ENCODE measurements at places on chromosomes 11 and 22. TPM values are rescaled to one million over a fixed set of nuclear protein-coding genes. Genes with fewer than 3 reads are reported as not detected.

Gene RIMBP3B
- not detected for total RNA-seq

GRCh38 chr11:46529928-46530574, 63.8 kb downstream of the AMBRA1 start:
- DNase-seq = no peak

GRCh38 chr22:37079668-37080171, 28.2 kb downstream of the KCTD17 start:
- DNase-seq = no peak

GRCh38 chr11:69651834-69652620, 11.1 kb downstream of the CCND1 start:
- no peak for DNase-seq

DNA sequence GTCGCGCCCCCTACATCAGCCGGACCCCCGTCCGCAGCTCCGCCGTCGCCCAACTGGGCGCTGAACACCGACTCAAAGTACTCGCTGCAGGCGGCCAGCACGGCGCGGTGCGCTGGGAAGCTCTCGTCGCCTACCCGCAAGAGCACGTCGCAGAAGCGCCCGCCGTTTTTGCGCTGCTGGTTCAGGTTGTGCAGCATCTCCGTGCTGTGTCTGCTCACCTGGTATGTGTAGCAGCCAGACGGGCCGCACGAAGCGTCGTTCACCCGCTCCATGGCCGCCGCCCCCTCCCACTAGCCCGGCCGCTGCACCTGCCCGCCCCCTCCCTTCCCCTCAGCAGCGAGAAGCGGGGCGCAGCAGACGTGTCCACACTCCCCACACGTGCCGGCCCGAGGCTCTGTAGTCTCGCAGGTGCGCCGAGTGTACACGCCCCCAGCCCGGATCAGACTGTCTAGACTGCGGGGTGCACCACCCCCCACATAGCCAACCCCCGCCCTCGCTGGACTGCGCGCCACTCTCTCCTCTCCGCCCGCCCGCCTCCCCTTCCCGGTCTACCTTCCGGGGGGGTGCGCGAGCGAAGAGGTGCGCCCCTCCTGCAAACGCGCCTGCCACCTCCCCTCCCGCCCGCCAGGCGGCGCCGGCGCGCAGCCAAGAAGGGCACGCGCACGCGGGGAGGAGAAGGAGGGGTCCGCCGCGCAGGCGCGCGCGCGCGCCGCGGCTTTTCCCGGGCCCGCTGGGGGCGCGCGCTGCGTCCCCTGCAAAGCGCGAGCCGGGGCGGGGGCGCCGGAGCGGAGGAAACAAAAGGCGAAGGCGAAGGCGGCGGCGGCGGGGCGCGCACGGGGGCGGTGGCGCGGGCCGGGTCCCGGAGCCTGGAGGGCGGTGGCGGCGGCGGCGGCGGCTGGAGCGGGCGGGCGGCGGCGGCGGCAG, 553 bp downstream of the PATZ1 start:
- no peak for DNase-seq

GRCh38 chr11:120929664-120930154, 94.2 kb upstream of the TBCEL start:
- DNase-seq = no peak

GRCh38 chr11:20035701-20036601, 124.3 kb downstream of the DBX1 start:
- DNase-seq = no peak

GRCh38 chr22:23126165-23127054, 15.4 kb downstream of the RSPH14 start:
- no peak for DNase-seq

GRCh38 chr22:41305646-41306045, 4.3 kb downstream of the ZC3H7B start:
- DNase-seq = no peak

- no peak for DNase-seq
Measured at GRCh38 chr22:28008056-28008455, 89.0 kb upstream of the PITPNB start.

DNA sequence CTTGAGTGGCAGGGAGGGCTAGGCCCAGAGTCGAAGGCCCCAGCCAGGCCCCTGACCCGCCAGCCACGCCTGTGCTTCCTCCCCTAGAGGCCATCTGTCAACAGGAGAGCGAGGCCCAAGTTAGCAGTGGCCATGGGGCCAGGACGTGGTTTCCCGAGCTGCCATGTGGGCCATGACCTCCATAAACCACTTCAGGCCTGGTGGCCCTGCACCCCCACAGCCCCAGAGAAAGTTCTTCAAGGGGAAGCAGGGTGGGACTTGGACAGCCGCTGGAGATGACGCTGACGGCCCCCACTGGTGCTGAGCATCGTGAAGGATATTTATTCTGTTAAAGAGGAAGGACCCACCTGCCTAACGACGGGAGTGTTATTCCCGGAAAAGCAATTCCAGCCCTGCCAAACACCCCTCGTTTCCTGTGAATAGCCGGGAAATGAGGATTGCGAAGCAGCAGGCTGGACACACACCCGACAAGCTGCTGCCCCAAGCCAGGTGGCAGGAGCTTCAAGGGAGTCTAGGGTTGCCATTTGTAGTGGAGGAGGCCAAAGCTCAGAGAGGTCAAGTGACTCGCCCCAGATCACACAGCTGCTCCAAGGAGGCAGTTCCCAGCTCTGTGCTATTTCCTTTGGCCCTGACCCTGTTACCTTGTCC, 12.8 kb downstream of the PRR5 start:
- no peak for DNase-seq

Gene DGCR6
- total RNA-seq = 1.5 TPM

DNA sequence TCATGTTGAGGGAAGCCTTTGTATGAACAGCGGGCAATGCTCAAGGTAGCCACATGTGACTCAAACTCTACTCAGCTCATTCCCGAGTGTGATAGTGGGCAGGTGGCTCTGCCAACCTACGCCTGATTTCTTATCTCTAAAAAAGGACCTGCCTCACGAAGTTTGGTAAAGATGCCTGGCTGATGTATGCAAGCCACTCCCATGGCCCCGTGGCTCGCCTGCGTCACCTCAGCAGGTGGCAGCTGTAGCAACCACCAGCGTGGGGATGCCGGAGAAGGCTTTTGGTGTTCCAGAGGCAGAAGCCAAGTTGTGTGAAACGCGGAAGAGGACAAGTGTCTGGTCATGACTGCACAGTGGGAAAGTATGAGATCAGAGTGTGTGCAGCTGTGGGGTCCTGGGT, 5.4 kb downstream of the FADS2 start:
- no peak for DNase-seq

Gene PLAAT5
- 0.74 TPM for total RNA-seq

Gene SLC15A3
- total RNA-seq = 23.1 TPM

Gene PDE2A
- 57.0 TPM for total RNA-seq

DNA sequence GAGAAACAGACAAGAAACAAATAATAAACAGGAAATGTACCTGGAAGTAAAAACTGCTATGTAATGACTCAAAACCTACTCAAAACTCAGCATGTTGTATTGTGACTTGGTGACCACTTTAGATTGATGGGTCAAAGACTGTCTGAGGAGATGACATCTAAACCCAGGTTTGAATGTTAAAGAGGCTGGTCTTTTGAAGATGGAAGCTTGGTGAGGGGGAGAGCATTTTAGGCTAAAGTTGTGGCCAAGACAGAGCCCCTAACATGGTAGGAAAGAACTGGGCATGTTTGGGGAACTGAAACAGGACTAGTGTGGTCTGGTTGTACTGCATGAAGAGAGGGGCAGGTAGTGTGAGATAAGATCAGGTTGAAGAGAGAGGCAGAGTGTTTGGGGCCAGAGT, 85.3 kb upstream of the MYO18B start:
- no peak for DNase-seq

DNA sequence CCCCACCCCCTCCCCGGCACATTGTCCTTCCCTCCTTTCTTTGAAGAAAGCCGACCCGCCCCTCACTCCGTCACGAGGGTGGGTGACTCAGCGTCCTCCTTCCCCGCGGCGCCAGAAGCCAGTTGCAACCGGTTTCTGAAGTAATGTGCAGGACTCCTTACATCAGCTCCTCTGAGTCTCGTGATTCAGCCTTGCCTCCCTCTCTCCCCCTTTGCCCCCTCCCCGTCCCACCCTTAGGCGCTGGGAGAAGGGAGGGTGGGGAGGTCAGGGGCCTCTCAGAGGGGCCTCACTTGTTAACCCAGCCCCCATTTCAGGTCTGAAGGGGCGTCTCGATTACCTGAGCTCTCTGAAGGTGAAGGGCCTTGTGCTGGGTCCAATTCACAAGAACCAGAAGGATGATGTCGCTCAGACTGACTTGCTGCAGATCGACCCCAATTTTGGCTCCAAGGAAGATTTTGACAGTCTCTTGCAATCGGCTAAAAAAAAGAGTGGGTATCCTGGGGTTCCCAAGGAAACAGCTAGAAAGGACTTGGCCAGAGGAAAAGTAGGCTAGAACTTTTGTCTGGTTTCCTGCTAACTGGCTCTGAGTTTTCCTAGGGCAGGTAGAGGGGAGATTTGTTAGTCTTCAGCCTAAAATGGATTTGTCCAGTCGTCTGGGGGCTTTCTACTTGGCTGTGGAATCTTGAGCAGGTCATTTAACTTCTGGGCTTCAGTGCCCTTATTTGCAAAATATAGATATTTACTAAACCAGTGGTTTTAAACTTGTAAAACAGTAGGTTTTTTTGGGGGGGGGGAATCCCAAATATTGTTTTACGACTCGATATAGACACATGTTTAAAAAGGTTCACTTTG, 1.1 kb downstream of the SLC3A2 start:
- DNase-seq = peak; percentile 99

DNA sequence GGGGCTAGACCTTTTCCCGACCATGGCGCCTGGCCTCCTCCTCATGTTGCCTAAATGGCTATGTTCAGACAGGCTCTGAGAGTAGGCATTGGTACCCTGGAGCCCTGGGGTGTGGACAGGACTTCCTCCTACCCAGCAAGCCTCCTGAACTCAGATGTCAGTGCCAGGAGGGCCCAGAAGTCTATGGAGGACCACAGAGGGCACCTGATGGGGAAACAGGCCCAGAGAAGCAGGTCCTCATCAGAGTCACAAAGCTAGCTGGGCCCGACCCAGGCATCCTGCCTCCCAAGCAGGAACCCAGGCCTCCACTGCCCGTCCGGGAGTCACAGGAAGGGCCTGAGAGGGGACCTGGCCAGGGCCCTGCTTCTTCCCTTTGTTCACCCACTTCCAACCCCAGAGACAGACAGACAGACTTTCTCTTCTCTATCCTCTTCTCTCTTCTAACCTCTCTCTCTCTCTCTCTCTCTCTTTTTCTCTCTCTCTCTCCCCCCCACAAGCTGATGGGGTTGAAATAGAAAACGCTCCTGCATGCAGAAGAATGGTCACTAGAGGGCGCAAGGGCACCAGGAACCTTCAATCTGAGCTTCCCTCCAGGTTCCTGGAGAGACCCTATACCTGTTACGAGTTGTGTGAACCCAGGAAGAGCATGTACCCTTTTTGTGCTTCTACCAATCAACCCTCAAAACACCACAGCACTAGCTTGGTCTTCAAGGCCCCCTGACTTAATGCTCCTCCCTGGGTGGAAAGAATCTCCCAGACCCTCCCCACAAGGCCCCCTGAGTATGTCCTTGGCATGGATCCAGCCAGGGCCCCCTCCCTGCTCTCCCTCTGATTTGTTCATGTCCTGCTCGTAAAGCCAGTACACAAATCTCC, 27.1 kb downstream of the ARAP1 start:
- no peak for DNase-seq

DNA sequence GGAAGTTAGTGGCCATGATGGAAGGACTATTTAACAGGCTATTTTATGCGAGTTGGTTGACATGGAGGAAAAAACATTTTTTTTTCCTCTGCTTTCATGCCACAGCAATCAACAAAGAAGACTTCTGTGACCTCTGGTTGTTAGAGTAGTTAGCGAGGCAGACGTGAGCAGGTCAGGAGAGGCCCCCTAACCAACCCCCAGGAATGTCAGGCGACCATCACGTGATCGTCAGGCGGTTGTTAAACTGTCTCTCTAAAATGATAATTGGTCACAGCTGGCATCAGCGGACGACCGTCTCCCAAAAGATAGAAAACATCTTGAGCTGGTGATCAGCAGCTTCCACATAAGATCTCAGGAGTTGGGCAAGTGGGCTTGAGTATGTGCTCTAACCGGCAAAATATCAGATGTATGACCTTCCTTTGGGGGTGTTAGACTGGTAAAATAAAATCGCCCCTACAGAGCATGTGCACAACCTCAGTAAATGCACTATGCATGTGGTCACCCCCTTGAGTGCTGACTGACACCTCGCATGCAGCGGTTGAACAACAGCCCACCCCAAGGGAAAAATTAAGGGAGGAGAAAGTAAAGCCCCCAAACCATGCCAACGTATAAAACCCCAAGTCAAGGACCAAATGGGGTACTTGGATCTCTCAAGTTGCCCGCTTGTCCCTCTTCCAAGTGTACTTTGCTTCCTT, 20.9 kb upstream of the NARS2 start:
- DNase-seq = no peak

Gene TESMIN
- 8.3 TPM for total RNA-seq

DNA sequence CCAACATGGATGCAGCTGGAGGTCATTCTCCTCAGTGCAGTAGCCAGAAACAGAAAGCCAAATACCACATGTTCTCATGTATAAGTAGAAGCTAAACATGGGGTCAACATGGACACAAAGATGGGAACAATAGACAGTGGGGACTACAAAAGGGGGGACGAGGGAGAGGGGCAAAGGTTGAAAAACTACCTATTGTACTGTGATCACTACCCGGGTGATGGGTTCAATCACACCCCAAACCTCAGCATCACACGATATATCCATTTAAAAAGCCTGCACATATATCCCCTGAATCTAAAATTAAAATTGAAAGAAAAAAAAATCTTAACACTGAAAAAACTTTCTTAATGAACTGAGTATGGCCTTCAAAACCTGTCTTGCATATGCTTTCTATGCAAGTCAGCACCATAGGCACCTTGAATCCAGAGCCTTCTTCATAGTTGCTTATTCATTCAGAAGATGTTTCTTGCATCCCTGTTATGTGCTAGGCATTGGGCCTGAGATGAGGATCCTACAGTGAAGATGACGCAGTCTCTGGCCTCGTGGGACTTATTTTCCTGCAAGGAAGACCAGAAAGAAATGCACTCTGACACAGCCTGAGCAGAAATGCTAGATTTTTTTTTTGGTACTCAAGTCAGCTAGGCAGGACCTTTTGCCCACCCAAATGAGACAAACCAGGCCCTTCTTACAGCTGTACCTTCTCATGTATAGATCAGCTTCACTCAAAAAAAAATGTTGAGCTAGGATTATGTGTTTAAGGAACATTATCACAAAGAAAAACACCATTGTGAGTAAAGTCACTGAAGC, 21.0 kb downstream of the NNMT start:
- no peak for DNase-seq

Gene THY1
- total RNA-seq = 48.9 TPM

- no peak for DNase-seq
Measured at GRCh38 chr22:31607696-31608095, 54.3 kb downstream of the PISD start.
